ENCODE measurements at places on chromosomes 2 and 18. TPM values are rescaled to one million over a fixed set of nuclear protein-coding genes. Genes with fewer than 3 reads are reported as not detected.

The IL36RN gene
- total RNA-seq = not detected

The DCDC2C gene
- total RNA-seq = not detected

GRCh38 chr18:8229787-8230186 lies 379.4 kb upstream of the RAB12 start:
- DNase-seq = no peak
- H3K27ac ChIP-seq = no peak overlapping the region
- H3K4me1 ChIP-seq = no peaks in the 10 kb centered on the region
- H3K36me3 ChIP-seq = no peaks in the 10 kb centered on the region
- no peak overlapping the region for H3K4me3 ChIP-seq
- H3K27me3 ChIP-seq = no peaks in the 10 kb centered on the region

GRCh38 chr2:167702227-167702626 lies 545.2 kb downstream of the STK39 start:
- no peak for DNase-seq
- H3K36me3 ChIP-seq = no peaks in the 10 kb centered on the region
- H3K27ac ChIP-seq = no peak overlapping the region
- no peaks in the 10 kb centered on the region for H3K4me1 ChIP-seq
- no peak overlapping the region for H3K4me3 ChIP-seq
- H3K27me3 ChIP-seq = peaks cover 11% of the 10 kb centered on the region

GRCh38 chr18:76528477-76529432 lies 33.7 kb upstream of the ZNF516 start:
- H3K27me3 ChIP-seq = peaks cover 48% of the 10 kb centered on the region
- H3K36me3 ChIP-seq = no peaks in the 10 kb centered on the region
- H3K27ac ChIP-seq = no peak overlapping the region
- H3K4me1 ChIP-seq = peaks cover 10% of the 10 kb centered on the region
- peak overlapping the region; percentile 86 for H3K4me3 ChIP-seq

The ARHGAP15 gene
- 277 TPM for total RNA-seq
